ENCODE measurements at places on chromosomes 3 and 15.

DNA sequence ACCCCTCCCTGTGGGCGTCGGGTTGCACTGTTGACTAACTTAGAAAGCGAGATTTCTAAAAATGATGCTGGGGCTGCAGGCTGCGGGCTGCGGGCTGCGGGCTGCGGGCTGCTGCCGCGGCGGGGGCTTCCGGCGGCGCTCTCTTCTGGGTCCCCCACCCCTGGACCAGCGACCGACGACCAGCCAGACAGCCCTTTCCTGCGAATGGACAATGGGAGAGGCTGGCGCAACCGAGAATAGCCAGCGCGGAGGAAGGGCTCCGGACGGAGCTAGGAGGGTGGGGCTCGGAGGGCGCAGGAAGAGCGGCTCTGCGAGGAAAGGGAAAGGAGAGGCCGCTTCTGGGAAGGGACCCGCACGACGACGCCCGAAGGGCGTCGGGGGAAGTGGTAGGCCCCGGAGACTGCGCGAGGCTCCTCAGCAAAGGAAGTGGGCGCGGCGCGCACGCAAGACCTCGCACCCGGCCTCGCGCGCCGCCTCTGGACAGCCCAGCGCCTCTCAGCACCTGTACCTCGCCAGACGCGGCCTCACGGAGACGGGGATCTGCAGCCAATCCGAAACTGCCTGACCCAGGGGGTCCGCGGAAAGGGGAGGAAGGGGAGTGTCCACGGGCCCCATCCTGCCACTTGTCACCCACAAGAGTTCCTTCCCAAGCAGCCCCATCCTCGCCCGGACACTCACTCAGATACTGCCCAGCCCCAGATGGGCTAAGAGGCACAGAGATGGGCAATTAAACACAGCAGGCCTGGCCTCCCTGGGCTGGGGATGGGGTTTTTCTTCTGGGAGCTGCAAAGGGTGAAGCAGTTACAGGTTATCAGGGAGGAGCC is 70.7 kb downstream of the SLC12A8 start:
- no peak for DNase-seq

DNA sequence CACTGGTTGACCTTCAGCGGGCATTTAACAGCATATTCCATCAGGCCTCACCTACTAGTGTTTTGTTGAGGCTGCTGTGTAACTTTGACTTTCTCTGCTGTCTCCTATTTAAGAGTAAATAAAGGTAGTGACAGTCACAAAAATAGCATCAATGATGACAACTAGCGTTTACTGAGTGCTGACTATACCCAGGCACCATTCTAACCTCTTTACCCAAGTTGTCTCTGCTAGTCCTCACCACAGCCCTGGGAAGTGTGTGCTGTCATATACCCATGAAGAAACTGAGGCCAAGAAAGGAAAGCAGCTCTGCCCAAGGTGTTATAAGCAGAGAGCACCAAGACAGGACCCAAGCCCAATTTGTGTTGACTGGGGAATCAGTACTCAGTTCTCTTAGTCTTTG is 286.4 kb upstream of the CTDSPL start:
- DNase-seq = no peak

- DNase-seq = no peak
Observed at GRCh38 chr3:136136454-136136853, 59.7 kb downstream of the MSL2 start.

DNA sequence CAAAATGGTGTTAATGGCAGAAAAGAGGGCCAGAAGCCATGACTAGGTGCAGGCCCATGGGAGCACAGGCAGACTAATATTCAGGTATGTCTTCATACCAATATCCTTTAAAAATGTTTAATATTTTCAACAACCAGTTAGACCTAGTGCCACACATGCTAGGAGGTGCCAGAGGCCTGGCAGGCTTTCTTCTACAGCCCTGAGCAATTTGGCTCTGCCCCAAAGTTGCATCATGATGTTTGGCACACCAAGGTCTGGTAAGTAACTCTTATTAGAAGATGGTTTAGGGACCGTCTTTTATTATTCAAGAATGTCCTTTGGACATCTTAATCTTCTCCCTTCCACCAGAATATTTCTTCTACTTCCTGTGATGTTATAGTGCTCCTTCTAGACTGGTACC is 34.8 kb downstream of the MITF start:
- no peak for DNase-seq

- no peak for DNase-seq
Observed at GRCh38 chr3:141392416-141392815, 24.1 kb downstream of the ZBTB38 start.

GRCh38 chr3:72149645-72150300 is 364.8 kb upstream of the PROK2 start:
- DNase-seq = no peak

- DNase-seq = peak; percentile 60
Observed at GRCh38 chr15:82571722-82572222, 31.5 kb upstream of the RPS17 start.

- DNase-seq = no peak
Observed at GRCh38 chr3:37761043-37761442, 100.6 kb upstream of the CTDSPL start.

DNA sequence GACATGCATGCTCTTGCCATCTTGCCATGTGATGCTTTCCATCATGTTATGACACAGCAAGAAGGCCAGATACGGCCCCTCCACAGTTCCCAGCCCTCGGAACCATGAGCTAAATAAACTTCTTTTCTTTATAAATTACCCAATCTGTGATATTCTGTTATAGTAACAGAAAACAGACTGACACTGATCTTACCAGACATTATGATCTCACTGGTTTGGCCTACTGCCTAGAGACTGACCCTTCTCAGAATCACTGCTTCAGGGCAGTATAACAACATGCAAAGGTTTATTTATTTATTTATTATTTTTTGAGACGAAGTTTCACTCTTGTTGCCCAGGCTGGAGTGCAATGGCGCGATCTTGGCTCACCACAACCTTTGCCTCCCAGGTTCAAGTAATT is 14.0 kb downstream of the ZNF619 start:
- DNase-seq = no peak

- DNase-seq = no peak
Observed at GRCh38 chr15:99185414-99186130, 63.8 kb downstream of the TTC23 start.

DNA sequence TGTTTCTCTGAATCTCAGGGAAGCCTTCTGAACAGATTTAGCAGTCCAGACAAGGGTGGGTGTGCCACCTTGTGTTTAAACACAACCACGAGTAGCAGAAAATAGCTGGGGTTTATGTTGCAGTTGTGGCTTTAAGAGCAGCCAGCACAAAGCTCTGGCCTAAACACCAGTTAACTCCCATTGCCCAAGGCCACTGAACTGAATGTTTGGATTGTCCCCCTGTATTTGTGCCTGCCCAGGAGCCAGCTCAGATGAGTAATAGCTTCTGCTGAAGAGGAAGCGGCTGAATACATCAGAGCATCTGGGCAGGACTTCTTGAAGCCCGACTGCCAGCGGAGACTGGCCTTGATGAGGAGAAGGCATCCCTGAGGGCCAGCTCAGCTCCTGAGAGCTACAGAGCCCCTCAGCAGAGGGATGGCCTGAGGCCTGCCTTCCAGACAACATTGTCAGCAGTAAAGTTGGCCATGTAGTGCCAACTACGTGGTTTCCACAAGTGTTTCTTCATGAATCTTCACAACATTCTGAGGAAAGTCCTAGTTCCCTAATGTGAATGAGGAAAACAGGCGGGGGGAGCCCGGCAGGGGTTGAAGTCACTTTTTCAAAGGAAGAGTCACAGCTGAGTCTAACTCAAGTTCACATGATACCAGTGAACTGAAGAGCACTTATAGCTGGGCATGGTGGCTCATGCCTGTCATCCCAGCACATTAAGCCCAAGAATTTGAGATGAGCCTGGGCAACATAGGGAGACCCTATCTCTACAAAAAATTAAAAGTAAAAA is 65.8 kb upstream of the ZBTB38 start:
- peak; percentile 28 for DNase-seq
